T-helper 2 cell (primary cell): ENCODE measurements at places on chromosomes 16 and 17.

DNA sequence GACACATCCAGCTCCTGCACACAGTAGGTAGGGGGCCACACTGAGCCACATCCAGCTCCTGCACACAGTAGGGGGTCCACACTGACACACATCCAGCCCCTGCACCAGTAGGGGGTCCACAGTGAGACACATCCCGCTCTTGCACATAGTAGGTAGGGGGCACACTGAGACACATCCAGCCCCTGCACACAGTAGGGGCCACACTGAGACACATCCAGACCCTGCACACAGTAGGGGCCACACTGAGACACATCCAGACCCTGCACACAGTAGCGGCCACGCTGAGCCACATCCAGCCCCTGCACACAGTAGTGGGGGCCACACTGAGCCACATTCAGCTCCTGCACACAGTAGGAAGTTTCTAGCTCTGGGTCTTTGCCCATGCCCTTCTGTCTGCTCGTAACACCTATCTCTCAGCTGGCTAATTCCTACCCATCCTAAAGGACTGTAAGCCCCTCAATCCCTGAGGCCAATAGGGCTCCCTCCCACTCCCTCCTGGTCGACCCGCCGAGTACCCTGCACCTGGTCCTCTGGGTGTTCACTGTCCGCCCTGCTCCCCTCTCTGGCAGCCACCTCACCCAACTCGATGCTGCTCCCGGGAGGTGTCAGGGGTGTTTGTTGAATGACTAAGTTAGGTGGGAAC is 9.4 kb upstream of the ATP2A3 start:
- DNase-seq: no peak

DNA sequence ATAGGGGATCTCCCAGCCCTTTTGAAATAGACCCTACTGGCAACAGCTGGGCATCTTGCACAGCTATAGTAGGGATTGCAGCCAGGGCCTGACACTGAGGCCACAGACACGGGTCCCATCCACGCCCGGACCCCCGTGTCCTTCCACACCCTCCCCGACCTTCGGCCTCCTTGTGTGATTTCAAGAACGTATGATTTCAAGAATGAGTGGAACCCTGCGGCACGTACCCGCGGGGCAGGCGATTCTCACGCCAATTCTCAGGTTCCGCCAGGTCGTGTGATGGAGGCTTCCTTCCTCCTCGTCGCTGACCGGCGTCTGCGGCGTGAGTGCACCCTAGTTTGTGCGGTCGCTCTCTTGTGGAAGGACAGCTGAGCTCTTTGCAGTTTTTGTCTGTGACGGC is 56.3 kb upstream of the GNG13 start:
- DNase-seq: no peak

DNA sequence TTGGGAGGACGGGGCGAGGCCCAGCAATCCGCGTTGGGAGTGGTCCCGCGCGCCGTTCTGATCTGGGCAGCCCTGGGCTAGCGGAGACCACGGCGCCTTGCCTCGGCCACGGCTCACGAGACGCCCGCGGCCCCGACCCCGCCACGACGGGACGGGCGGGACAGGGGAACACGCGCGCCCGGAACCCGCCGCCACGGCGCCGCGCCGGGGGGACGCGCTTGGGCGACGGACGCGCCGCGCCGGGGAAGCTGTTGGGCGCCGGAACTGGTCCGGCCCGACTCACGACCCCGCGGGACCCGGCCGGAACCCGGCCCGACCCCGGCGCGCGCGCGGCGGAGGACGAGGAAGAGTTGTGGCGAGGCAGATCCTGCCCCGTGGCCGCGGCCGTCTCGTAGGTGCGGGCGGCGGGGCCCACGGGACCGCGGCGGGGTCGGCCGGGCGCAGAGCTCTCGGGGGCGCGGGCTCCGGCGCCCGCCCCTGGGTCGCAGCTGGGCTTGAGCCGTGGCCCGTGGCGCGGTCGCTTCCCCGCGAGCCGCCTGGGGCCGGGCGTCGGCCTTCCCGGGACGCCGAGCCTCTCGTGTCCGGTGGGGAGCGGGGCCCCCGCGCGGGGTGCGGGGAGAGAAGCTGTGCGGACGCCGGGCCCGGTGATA is at the start of gene ACSF3:
ACSF3 (plus strand) TSS at position 251 of the 650 bp plus-strand sequence. CDS start 6,830 bp downstream, outside the sequence.
- peak; percentile 82 for DNase-seq

DNA sequence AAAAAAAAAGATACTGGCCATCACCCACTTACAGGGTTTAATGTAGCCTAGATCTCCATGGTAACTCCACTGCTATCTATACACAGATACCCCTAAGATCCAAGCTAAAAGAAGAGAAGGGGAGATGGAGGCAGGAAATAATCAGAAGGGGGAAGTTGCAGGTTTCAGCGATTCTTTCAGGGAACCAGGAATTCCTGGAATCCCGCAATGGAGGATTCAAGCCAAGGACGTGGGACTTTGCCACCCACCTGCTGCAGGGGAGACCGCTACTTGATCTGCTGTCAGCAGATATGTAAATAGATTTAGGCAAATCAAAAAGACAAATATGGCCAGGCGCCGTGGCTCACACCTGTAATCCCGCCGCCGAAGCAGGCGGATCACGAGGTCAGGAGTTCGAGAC is 121.1 kb downstream of the AIPL1 start:
- no peak for DNase-seq
